NCI-H69 (cell line): ENCODE measurements at places on chromosomes 7 and 10.
A peak's percentile ranks its signal among the peaks of the same experiment; 100 is the strongest.

- no peak for DNase-seq
Measured at GRCh38 chr10:78721231-78721630, 347.5 kb upstream of the ZMIZ1 start.

DNA sequence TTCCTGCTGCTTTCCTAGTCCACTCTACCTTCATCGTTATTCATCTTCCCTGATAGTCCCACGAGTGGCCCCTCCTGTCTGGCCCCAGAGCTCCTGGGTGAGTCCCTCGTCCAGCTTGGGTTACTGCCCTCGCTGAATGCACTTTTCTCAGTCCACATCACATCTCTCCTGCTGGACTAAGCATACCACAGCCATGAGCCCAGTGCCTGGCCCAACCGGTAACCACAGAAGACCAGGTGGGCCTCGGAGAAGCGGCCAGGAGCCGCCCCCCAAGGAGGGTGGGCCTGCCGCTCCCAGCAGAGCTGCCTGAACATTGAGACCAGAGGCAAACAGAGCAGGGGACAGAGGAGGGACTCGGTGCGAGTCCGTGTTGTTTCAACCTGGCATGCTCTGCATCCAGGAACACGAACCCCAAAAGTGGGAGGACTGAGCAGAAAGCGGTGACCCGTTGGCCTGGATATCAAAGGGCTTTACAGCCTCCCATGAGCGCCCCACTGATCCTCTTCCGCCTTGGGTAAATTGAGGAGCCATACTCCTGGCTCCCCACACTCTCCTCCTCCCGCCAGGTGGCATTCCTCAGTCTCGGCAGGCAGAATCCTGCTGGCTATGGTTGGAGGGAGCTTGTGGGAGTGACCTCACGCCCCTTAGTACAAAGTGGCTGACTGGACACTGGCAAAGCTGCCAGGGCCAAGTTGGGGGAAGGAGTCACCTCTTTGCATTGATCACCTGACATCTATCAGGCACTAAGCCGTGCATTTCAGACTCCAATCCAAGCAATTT is 13.3 kb downstream of the TMEM72 start:
- DNase-seq, result no peak

DNA sequence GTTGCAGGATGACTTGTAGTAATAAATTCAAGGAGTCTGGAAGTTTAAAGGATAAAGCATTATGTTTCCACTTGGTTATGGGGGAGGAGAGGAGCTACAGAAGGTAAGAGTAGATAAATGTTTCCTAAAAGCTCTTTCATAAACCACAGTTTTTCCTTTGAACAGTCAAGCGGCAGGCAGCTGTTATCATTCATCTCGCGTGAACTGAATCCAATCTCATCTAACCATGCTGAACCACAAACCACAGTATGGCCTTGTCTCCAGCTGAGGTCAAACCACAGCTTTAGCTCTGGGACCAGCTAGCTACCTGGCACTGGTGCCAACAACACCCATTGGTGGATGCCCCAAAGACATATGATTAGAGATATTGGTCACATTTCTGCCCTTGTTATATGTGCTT is 63.3 kb downstream of the NOC3L start:
- no peak for DNase-seq

GRCh38 chr7:27249724-27250556 is 7.3 kb downstream of the EVX1 start:
- DNase-seq, result peak; percentile 15

DNA sequence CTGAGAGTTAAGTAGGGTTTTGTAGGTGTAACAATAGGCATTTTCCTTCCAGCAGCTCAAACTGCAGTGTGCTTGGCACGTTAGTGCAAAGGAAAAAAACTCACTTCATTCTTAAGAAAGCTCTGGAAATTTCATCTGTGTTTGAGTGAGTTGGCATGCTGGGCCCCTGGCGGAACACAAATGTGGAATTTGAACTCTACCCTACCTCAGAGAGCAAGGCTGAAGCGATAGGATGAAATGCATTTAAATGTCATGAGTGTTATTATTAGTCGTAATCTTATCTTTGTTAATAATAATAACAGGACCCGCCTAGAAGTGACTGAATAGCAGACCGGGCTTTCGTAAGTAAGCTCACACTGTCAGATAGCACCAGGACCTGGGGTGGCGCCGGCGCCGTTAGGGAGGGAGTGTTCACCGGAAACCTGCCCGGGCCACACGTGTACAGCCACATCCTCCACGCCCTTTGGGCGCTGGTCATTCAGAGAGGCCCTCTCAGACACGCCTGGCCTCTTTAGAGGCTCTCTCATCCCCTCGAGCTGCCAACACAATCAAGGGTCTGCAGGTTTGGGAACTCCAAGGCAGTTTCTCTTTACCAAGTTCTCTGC is 63.5 kb downstream of the GRK5 start:
- no peak for DNase-seq

DNA sequence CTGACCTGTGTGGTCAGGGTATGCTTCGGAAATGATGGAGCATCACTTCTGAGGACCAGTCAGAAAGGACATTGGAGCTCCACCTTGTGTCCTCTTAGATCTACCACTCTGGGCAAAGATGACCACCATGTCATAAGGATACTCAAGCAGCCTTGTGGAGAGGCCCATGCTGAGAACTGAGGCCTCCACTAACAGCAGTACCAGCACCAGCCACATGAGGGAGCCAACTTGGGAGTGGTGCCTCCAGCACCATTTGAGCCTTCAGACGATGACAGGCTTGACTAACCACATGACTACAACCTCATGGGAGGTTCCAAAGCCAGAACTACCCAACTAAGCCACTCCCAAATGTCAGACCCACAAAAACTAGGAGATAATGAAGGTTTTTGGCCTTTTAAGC is 116.0 kb downstream of the NPTX2 start:
- peak; percentile 78 for DNase-seq

- no peak for DNase-seq
Measured at GRCh38 chr7:74633451-74633921, 24.0 kb upstream of the GTF2I start.

- DNase-seq, result no peak
Measured at GRCh38 chr10:90856261-90856660, 1.6 kb downstream of the HTR7 start.

GRCh38 chr10:129331207-129331838 is 135.7 kb upstream of the MGMT start:
- no peak for DNase-seq

DNA sequence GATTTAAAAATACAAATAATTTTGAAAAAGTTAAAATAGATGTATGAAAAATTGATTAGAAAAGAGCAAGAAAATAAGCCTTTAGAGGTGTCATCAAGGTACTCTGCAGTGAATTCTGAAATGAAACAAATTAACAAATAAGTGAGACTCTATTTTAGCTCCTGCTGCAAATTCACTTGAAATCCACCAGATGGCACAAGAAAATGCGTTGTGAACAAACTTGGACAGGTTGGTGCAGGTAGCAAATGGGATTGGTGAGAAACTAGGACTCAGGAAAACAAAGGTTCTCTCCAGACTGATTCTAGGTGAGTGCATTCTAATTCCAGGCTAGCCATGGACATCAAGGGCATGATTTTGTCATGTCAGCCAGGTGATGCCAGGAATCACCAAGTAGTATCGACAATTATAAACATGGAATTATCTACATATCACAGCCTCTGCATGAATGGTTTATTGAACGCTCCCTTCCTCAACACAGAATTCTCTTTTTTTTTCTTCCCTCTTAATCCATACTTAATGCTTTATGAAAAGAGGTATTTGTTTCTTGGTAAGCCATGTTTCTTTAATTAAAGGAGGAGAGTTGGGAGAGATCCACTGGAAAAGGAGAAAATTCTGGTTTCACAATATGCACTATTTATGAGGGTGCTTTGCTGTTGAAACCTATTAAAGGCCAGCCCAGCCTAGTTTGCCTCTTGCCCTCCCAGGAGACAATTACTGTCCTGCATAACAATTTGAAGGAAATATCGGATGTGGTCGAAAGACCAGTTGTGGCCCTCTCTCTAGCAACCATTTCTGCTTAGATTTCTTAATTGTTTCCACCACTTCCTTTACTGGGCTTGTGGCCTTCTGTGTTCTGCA is 118.1 kb downstream of the ZNF365 start:
- DNase-seq, result peak; percentile 34

- DNase-seq, result no peak
Measured at GRCh38 chr10:34427911-34428216, 387.2 kb downstream of the PARD3 start.

- DNase-seq, result no peak
Measured at GRCh38 chr10:110036640-110037039, 28.9 kb downstream of the ADD3 start.

DNA sequence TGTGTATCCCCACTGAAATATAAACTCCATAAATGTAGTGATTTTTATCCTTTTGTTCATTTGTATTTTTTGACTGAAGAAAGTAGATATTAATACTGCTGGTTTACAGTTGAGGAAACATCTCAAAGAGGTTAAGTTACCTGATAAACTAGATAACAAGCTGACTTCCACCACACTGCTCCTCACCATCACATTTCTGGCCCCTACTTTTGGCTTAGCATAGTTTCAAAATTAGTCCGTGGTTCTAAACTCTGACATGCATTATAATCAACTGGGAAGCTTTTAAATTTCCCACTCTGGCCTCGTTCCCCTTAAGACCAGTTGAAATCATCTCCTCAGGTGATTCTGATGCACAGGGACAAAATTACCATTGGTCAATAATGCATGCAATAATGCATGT is 43.5 kb downstream of the ANKIB1 start:
- DNase-seq, result no peak

- DNase-seq, result no peak
Measured at GRCh38 chr7:140643416-140643815, 2.8 kb upstream of the DENND2A start.

DNA sequence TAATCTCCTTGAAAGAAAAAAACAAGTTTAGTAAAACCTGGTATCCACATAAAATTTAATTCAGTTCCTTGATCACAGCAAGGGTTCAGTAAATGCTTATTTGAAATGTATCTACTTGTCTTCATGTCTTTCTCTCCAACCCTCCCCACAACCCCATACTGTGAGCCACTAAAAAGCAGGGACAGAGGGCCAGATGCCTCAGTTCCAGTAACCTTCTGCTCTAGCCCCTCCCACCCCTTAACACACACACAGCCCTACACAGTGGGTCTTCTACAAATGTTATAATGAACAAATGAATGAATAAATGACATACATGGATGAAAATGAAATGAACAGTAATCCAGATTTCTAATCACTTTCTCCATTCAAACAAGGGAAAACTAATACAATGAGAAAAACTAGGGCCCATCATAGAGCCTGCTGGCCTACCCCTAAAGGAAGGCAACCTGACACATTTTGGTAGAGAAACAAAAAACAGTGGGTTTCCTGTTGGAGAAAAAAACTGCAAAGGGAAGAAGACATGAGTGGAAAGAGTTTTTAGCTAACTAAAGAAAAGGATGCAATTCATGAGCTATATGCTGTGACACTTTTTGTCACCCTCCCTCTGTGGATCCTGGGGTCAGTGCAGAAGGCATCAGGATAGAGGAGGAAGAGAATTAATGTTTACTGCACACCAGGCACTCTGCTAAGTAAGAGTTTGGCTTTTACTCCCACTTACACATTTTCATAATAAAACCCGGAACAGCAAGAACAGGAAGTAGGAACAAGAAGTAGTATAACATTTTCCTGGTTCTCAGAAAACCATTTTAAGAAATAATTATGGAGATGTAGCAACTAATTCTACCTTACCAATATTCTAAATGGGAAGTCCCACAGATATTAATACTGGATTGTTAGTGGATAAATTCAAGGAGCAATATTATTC is 38.1 kb downstream of the ELMO1 start:
- DNase-seq, result no peak

DNA sequence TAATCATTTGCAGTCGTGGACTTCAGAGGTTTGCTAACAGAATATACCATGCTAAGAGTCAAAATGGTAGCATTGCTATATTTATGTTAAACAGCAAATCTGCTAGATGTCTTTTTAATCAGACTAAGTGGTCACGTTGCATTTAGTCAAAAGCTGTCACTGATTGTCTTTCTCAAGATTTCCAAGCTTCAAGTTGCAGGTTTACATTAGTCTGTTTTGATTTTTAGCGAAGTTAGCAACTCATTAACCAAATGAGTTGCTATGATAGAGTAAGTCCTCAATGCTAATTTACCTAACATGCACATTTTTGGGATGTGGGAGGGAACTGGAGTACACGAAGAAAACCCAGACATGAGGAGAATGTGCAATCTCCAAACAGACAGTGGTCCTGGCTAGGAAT is 653.2 kb downstream of the TNS3 start:
- DNase-seq, result no peak

DNA sequence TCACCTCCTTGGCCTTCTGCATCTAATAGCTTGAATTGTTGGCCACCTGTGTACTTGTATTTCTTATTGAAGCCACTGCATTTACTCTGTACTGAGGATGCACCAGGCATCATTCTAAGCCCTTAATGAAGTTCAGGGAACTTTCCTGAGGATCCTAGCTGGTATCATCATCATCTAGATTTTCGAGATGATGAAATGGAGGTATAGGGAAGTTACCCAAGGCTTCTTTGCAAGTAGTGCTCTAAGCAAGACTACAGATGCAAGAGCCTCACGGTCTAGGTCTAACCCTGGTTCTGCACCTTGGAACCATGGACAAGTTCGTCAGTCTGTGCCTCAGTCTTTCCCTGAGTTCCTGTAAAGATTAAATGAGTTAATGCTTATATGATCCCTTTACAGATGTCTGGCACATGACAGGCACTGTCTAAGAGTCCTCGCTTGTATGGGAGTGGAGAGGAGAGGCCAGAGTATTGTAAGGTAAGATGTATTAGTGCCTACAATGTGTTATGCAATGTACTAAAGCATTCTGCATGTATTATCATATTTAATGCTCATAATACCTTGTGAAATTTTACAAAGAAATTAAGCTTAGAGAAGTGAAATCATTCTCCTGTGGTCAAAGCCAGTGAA is 145.1 kb downstream of the KCNMA1 start:
- DNase-seq, result no peak

DNA sequence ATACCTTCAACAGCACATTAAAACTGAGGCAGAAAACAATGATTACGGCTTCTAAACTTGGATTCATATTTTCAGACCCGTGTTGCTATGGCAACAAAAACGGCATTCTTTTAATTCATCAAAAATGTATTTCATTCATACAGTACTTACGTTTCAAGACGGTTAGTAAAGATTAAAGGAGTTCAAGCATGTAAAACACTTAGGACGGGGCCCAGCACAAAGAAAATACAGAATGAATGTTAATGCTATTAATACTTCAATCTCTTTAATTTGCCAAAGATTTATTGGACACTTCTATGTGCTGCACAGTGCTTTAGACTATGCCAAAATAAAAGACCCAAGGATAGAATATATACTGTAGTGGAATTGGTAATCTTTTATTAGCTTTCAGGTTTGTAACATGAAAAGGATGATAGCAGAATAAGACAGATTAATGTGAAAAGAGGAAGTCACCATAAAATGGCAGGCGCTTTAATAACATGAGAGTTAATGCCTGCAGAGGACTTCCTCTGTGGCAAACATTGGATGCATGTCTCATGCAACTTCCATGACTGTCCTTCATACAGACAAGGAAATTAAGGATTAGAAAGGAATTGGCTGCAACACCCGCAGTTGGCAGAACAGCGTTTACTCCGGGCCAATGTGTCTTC is 201.6 kb upstream of the KLF6 start:
- DNase-seq, result no peak
